ENCODE measurements at places on chromosomes 2 and 18.

- DNase-seq: no peak
Observed at GRCh38 chr2:238465487-238466242, 38.9 kb downstream of the ASB1 start.

DNA sequence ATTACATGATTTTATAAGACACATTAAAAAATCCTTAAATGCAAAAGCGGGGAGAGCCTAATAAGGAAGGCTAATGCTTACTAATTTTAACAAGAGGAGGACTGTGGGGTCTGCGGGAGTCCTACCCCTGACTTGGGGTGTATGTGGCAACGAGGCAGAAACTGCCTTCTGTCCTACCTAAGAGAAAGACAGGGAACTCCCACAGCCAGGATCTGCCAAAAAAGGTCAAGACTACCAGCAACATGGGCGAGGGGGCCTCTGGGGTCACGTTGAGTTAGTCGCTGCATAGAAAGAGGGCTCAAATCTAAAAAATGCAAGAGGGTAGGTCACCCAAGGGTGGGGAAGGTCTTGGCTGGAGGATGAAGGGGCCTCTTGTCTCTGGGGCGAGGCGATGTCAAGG is 529 bp upstream of the AMER3 start:
- no peak for DNase-seq

DNA sequence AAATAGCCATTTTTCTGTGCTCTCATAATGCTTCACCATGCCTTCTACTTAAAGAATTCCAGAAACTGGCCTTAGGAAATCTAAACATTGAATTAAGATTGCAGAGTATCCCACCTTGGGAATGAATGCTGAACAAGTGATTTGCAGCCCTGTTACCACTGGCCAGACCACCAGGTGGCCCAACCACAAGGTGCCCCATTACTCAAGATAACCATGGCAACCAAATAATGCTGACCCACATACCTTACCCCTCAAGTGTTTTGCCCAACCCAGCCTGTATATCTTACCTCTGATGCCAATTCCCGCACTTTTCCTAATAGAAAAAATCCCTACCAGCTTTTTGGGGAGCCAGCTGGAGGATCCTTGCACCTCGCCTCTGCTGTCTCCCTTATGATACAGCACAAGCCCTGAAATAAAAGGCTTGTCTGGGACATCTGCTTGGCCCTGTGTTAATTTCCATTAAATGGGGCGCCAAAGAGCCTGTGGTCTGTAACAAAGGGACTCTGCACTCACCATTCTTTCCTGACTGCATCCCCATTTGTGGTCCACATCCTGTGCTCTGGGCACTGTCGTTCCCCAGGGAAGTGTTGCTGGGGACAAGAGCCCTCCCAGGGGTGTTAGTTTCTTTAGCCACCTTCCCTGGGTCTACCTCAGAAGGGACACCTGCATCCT is 17.3 kb upstream of the KCNF1 start:
- DNase-seq: no peak

- no peak for DNase-seq
Observed at GRCh38 chr2:40872580-40872979, 420.7 kb upstream of the SLC8A1 start.
